ENCODE measurements at places on chromosomes 7 and 10.

DNA sequence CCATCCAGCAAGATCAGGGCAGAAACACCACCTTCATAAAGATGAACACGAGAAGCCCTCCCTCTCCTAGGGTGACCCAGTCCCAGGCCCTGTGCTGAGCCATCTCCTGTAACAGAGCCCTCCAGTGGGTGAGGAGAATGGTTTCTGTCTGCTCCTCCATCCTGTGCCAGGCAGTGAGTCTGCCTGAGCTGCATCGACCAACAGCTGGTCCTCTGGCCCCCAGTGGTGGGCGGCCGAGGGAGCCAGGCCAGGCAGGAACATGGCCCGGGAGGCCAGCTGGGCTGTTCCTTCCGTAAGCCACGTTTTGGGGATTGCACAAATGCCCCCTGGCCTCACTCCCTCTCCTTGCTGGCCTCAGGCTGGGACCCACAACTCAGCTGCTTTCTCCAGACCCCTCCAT lies 73.5 kb downstream of the GRB10 start:
- DNase-seq = no peak

- no peak for DNase-seq
Measured at GRCh38 chr7:29471444-29472138, 92.0 kb upstream of the PRR15 start.

GRCh38 chr10:71207578-71207977 lies 4.8 kb upstream of the UNC5B start:
- no peak for DNase-seq

GRCh38 chr10:52187521-52188258 lies 126.4 kb upstream of the DKK1 start:
- DNase-seq = no peak
